T-cell (primary cell): ENCODE measurements at places on chromosomes 12 and 14.

- H3K36me3 ChIP-seq = peaks cover 12% of the 10 kb centered on the region
- no peaks in the 10 kb centered on the region for H3K27me3 ChIP-seq
- peak overlapping the region; percentile 89 for H3K4me3 ChIP-seq
- peaks cover 21% of the 10 kb centered on the region for H3K4me1 ChIP-seq
- peak; percentile 12 for DNase-seq
- H3K27ac ChIP-seq = peak overlapping the region; percentile 72
Observed at GRCh38 chr14:77458249-77458950, 507 bp downstream of the AHSA1 start.

- H3K4me1 ChIP-seq = no peaks in the 10 kb centered on the region
- no peaks in the 10 kb centered on the region for H3K36me3 ChIP-seq
Observed at GRCh38 chr12:9372202-9372601, 164.0 kb upstream of the PZP start.

- no peaks in the 10 kb centered on the region for H3K4me1 ChIP-seq
- no peak overlapping the region for H3K4me3 ChIP-seq
- no peaks in the 10 kb centered on the region for H3K36me3 ChIP-seq
Observed at GRCh38 chr12:59626382-59626781, 30.6 kb downstream of the SLC16A7 start.

- H3K4me1 ChIP-seq = peaks cover 43% of the 10 kb centered on the region
- H3K36me3 ChIP-seq = peaks cover 4% of the 10 kb centered on the region
- H3K4me3 ChIP-seq = no peak overlapping the region
- no peak for DNase-seq
- no peaks in the 10 kb centered on the region for H3K27me3 ChIP-seq
Observed at GRCh38 chr12:131901431-131902331, 7.3 kb downstream of the ULK1 start.

- no peak overlapping the region for H3K4me3 ChIP-seq
- DNase-seq = no peak
- no peaks in the 10 kb centered on the region for H3K27me3 ChIP-seq
- H3K36me3 ChIP-seq = peaks cover 7% of the 10 kb centered on the region
- H3K27ac ChIP-seq = no peak overlapping the region
Observed at GRCh38 chr14:32129124-32129523, 52.0 kb downstream of the ARHGAP5 start.

GRCh38 chr12:5247144-5247543 is 184.8 kb upstream of the NTF3 start:
- no peaks in the 10 kb centered on the region for H3K4me1 ChIP-seq
- H3K27ac ChIP-seq = no peak overlapping the region
- H3K27me3 ChIP-seq = no peaks in the 10 kb centered on the region
- no peak overlapping the region for H3K4me3 ChIP-seq
- no peak for DNase-seq

GRCh38 chr12:83468988-83469908 is 782.5 kb downstream of the TMTC2 start:
- no peaks in the 10 kb centered on the region for H3K36me3 ChIP-seq
- H3K4me3 ChIP-seq = no peak overlapping the region
- no peaks in the 10 kb centered on the region for H3K27me3 ChIP-seq
- no peaks in the 10 kb centered on the region for H3K4me1 ChIP-seq
- no peak overlapping the region for H3K27ac ChIP-seq

DNA sequence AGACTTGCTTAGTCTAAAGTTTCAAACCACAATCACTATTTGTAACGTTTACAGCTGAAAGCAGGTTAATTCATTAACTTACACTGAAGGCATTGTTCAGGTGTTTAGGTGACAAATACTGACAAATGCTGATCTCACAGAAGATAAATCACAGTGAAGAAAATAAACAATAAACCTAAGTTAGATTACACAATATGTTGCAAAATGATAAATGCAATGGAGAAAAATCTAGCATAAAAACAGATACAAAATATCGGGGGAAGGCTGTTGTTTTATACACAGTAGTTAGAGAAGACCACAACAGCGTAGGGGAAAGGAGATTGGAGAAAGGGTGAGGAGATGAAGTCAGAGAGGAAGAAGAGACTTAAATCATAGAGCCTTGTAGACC is 3.0 kb downstream of the SCAF11 start:
- H3K27me3 ChIP-seq = no peaks in the 10 kb centered on the region
- H3K4me1 ChIP-seq = peaks cover 38% of the 10 kb centered on the region
- peaks cover 3% of the 10 kb centered on the region for H3K36me3 ChIP-seq
- no peak overlapping the region for H3K4me3 ChIP-seq
- H3K27ac ChIP-seq = peak overlapping the region; percentile 16
- DNase-seq = no peak

DNA sequence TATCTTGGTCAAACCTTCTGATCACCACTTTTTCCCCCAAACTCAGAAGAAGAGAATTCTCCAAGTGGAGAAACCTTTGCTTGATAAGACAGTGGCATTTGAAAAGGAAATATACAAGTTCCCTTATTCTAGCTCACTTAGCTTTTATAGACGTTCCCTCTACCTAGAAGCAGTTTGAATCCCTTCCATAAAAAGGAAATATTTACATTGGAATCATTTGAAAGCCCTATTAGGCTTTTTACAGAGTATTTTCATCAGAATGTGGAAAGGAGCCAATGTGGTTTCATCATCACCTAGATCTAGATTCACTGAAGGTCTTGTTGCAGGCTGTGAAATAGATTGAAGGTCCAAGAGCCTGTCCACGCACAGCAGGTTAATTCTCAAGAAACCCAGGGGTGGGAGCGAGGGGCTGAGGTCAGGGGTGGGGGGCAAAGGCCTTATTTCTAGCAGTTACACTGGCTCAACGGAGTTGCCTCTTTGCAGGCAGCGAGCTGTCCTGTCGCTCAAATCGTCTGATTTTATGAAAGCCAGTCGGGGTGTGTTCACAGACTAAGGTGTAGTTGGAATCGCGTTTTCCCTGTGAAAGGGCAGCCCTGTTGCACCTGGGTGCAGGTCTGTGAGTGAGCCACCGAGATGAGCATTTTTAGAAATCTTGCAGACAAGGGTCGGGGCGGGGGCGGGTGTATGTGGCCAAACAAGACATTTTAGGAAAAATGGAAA is 45.6 kb downstream of the AACS start:
- H3K36me3 ChIP-seq = peaks cover 13% of the 10 kb centered on the region
- H3K4me3 ChIP-seq = no peak overlapping the region

- no peak for DNase-seq
- H3K36me3 ChIP-seq = no peaks in the 10 kb centered on the region
- H3K4me3 ChIP-seq = no peak overlapping the region
- H3K4me1 ChIP-seq = no peaks in the 10 kb centered on the region
Observed at GRCh38 chr12:67885375-67886169, 103.7 kb upstream of the IFNG-AS1 start.

GRCh38 chr12:31206038-31206670 is 119.8 kb downstream of the SINHCAF start:
- H3K27ac ChIP-seq = no peak overlapping the region
- DNase-seq = no peak
- H3K36me3 ChIP-seq = no peaks in the 10 kb centered on the region
- H3K4me1 ChIP-seq = no peaks in the 10 kb centered on the region

GRCh38 chr14:32318087-32318795 is 10.9 kb upstream of the AKAP6 start:
- H3K27ac ChIP-seq = no peak overlapping the region
- DNase-seq = no peak

DNA sequence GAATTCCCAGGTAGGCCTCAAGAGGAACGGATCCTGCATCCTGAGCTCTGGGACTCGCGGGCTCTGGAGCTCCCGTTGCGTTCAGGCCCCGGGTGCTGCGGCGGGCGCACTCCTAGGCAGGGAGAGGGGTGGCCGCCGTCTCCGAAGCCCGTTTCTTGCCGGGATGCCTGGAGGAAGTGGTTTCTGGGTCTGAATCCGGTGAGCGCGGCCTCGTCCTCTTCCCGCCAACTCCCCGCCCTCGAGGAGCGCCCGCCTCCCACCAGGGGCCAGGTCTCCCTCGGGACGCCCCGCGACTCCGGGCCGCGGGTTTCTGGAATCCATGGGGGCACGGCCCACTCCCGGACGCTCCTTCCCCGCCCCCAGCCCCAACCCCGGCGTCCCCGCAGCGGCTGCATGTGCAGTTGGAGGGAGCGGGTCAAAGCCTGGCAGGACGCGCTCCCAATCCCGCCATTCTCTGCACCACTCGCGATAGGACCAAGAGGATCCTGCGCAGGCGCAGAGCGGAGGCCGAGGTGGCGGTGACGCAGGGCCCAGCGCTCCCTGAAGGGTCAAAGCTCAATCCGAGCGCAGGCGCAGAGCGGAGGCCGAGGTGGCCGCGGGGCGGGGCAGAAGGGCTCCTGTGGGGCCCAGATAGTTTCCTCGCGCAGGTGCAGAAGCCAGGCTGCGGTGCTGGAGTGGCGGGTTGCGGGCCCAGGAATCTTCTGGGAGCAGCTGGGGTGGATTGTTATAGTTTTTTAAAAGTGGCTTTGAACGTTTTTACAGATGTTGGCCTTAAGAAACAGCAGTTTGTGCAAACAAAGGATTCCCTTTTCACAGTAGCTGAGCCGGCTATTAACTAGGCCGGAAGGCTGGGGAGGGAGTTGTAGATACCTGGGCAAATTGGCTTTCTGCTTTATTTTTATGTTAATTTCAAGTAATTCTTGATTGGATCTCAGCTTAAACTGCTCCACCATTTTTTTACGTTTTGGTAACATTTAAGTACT is 796.4 kb downstream of the AACS start:
- H3K27me3 ChIP-seq = peaks cover 4% of the 10 kb centered on the region
- no peak overlapping the region for H3K4me3 ChIP-seq
- H3K4me1 ChIP-seq = no peaks in the 10 kb centered on the region
- no peak for DNase-seq
- no peaks in the 10 kb centered on the region for H3K36me3 ChIP-seq
- H3K27ac ChIP-seq = no peak overlapping the region

DNA sequence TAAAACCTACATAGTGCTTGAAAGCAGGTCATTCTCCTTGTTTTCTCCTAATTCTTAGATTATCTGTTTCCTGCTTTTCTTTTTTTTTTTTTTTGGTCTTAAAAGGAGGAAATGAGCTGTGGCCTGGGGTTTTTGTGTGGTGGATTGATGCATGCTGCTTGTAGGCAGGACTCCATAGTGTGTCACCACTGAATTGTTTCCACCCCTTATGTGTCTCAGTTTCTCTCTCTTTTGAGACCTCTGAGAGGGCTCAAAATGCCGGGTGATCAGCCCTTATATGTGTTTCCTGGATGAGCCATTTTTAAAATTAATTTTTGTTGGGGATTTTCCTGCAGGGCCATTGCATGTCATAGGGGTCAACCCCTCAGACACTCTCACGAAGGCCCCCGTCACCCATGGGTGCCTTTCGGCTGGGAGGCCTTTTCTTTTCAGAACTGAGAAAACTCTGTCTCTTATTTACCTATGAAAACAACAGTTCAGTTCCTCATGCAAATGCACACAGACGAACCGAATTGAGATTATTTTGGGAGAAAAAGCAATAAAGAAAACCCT is 32.0 kb upstream of the LRRK2 start:
- no peaks in the 10 kb centered on the region for H3K4me1 ChIP-seq
- H3K27me3 ChIP-seq = no peaks in the 10 kb centered on the region
- no peak overlapping the region for H3K27ac ChIP-seq
- H3K36me3 ChIP-seq = no peaks in the 10 kb centered on the region

GRCh38 chr14:68402525-68403101 is 390.3 kb downstream of the ZFP36L1 start:
- no peaks in the 10 kb centered on the region for H3K36me3 ChIP-seq
- no peaks in the 10 kb centered on the region for H3K27me3 ChIP-seq
- peaks cover 14% of the 10 kb centered on the region for H3K4me1 ChIP-seq
- DNase-seq = no peak
- H3K4me3 ChIP-seq = no peak overlapping the region

DNA sequence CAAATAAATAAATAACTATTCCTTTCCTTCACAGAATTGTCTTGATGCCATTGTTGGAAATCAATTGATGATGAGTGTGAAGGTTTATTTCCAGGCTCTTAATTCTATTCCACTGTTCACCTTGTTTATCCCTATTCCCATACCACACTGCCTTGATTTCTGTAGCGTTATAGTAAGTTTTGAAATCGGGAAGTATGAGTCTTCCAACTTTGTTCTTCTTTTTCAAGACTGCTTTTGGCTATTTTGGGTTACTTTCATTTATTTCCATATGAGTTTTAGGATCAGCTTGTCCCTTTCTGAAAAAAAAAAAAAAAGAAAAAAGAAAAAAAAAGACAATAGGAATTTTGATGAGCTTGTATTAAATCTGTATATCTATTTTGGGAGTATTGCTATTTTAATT is 9.3 kb upstream of the CDK2AP1 start:
- DNase-seq = no peak
- peaks cover 2% of the 10 kb centered on the region for H3K27me3 ChIP-seq
- H3K4me1 ChIP-seq = no peaks in the 10 kb centered on the region
- no peak overlapping the region for H3K4me3 ChIP-seq
- no peaks in the 10 kb centered on the region for H3K36me3 ChIP-seq
- H3K27ac ChIP-seq = no peak overlapping the region

DNA sequence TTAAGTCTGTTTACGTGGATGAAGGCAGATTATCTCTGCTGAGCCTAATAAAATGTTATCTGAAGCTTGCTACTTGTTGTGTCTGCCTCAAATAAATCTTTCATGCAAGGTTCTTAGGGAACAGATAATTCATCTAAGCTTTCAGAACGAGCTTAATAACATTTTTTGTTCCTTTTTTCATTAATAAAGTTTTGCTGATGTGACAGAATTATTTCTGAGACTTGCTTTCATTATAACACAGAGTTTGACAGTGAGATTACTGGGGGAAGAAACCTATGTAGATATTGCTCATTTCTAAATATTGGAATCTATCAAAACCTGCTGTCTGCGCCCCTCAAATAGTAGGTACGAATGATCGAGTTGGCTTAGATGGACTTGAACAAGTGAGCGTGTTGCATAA is 948.7 kb upstream of the SEL1L start:
- no peaks in the 10 kb centered on the region for H3K27me3 ChIP-seq
- H3K4me1 ChIP-seq = no peaks in the 10 kb centered on the region
- H3K36me3 ChIP-seq = no peaks in the 10 kb centered on the region
- H3K4me3 ChIP-seq = no peak overlapping the region
- no peak for DNase-seq

- H3K36me3 ChIP-seq = no peaks in the 10 kb centered on the region
- H3K27me3 ChIP-seq = no peaks in the 10 kb centered on the region
- H3K27ac ChIP-seq = peak overlapping the region; percentile 77
- DNase-seq = peak; percentile 38
- H3K4me1 ChIP-seq = peaks cover 13% of the 10 kb centered on the region
Observed at GRCh38 chr14:22002860-22003284, 329.3 kb upstream of the OR4E1 start.

- H3K27ac ChIP-seq = peak overlapping the region; percentile 100
- H3K4me3 ChIP-seq = no peak overlapping the region
- DNase-seq = no peak
- H3K4me1 ChIP-seq = peaks cover 29% of the 10 kb centered on the region
- H3K27me3 ChIP-seq = no peaks in the 10 kb centered on the region
- H3K36me3 ChIP-seq = peaks cover under 1% of the 10 kb centered on the region
Observed at GRCh38 chr14:105483300-105484068, 3.2 kb upstream of the CRIP1 start.

- no peak overlapping the region for H3K27ac ChIP-seq
- H3K36me3 ChIP-seq = no peaks in the 10 kb centered on the region
- peaks cover 2% of the 10 kb centered on the region for H3K4me1 ChIP-seq
- no peak overlapping the region for H3K4me3 ChIP-seq
- H3K27me3 ChIP-seq = no peaks in the 10 kb centered on the region
Observed at GRCh38 chr12:89960011-89960507, 251.4 kb upstream of the ATP2B1 start.
